Stimulated activated CD4-positive, alpha-beta T cell treated with anti-CD3 and anti-CD28 coated beads, Interleukin-15, amount 100 ng/mL, for 1 hour (primary cell): ENCODE measurements at places on chromosomes 2 and 18.
A peak's percentile ranks its signal among the peaks of the same experiment; 100 is the strongest.

GRCh38 chr2:204110751-204111516, 174.4 kb downstream of the ICOS start:
- no peak for DNase-seq

DNA sequence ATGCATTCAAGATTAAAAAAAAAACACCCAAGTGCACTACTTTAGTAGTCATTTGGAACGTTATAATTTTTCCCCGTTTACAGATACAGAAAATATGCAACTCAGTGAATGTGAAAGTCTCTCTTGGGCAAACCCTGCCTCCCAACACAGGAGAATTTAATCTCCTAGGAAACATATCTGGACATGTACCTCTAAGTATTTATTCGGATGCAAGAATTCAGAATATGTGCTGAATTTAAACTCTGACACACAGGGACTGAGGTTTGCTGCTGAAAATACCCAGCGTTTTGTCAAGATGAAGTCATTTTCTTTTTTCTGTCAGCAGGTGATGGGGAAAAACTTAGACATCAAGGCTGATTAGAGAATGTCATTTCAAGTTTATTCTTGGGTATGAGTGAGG, 105.4 kb downstream of the ACKR3 start:
- DNase-seq, result no peak

DNA sequence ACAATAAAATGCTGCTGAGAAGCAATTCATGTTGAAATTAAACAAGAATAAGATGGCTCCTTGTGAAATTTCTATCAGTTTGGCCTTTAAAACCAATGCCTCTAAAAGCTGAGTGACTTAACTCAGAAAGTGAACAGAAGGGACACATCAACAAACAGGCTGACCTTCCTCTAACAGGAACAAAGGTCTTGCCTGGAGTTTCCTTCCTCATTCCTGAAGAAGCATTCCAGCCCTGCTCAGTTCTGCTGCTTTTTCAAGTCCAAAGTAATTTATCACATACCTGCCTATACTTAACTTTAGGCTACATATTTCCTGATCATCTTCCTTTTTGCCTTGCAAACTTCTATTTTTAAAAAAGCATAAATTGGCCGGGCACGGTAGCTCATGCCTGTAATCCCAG, 14.1 kb downstream of the PTRHD1 start:
- DNase-seq, result no peak

DNA sequence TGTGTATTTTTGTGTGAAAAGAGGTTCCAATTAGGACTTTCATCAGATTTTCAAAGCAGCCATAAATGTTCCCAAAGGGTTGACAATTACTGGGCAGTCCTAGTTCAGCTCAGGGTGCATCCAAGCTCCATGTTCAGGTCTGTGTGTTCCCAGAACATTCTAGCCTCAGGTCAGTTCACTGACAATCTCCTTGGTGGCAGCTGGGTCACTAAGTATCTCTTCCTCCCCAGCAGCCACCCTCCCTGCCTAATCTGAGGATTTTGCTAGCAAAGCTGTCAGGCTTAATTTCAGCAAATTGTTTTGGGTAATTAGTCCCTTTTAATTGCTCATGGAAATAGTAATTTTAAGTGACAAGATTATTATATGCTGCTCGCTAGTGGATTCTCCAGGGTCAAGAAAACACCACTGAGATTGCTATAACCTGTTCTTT, 29.8 kb downstream of the UPP2 start:
- DNase-seq, result no peak

- DNase-seq, result no peak
Observed at GRCh38 chr18:13626544-13626908, 99.8 kb downstream of the FAM210A start.

DNA sequence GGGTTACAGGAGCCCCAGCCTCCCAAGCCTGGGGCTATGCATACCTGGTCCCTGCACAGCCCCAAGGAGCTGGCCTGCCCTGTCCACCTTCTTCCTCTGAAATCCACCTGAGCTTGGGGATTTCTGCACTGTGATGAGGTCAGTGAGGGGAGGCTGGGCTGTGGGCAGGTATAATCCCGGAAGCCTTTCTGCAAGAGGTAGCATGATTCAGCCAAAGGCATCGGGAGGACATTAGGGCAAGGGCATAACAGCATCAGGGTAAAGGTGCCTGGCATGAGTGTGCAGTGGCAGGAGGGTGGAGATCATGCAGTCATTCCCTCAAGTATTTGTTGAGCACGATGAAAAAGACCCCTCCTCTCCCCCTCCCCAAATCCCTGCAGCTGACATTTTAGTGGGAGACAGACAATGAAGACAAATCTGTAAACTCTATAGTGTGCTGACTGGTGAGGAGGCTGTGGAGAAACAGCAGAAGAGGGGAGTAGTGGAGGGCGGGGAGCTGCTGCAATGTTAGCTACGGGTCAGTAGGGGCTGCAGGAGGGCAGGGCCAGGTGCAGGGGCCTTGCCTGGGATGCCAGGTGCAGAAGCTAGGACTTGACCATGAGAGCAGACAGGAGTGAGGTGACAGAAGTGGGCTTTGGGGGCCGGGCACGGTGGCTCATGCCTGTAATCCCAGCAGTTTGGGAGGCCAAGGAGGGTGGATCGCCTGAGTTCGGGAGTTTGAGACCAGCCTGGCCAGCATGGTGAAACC, 18.7 kb downstream of the ZFP36L2 start:
- no peak for DNase-seq

DNA sequence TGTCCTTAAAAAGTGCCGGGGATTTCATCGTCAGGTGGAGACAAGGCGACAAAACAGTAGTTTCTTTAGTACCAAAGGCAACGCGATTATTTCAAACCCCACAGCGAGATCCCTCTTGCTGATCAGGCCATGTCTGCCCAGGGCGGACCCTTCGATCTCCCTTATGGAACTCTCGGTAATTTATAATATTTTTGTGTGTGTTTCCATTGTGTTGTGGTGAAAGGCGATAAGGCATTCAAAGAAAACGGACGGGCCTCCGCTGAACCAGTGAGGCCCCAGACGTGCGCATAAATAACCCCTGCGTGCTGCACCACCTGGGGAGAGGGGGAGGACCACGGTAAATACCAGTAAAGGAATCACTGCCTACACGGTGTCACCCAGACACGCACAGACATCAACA, 1.4 kb upstream of the GAD1 start:
- no peak for DNase-seq

GRCh38 chr2:36380624-36381481, 25.3 kb downstream of the CRIM1 start:
- no peak for DNase-seq

DNA sequence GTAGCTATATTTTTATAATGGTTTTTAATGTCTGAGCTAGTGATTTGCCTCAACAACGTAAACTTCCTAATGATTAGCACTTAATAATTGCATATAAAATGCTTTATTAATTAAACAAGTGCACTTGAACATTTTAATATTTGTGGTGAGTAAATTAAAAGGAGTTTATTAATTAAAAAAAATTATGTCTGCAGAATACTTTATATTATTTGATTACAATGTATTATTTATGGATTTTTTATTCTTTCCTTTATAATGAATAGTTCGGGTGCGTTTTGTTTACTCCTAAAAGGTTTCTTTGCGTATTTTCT, 2.3 kb downstream of the HOXD8 start:
- DNase-seq, result no peak

DNA sequence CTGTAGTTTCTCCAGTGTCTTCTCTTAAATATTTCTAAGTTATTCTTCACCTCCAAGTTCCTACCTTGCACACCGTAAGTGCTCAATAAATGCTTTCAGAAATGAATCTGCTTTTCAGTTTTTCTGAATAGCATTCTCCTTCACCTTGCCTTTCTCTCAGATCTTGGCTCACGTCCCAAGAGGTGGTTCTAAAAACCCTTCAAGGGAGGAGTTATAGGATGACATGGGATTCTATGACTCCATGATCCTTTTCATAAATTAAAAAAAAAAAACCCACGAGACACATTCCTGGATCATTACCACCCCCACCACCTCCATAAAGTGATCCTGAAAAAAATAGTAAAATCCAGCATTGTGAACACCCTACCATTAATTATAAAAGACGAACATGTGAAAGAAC, 11.7 kb downstream of the KCTD1 start:
- no peak for DNase-seq

DNA sequence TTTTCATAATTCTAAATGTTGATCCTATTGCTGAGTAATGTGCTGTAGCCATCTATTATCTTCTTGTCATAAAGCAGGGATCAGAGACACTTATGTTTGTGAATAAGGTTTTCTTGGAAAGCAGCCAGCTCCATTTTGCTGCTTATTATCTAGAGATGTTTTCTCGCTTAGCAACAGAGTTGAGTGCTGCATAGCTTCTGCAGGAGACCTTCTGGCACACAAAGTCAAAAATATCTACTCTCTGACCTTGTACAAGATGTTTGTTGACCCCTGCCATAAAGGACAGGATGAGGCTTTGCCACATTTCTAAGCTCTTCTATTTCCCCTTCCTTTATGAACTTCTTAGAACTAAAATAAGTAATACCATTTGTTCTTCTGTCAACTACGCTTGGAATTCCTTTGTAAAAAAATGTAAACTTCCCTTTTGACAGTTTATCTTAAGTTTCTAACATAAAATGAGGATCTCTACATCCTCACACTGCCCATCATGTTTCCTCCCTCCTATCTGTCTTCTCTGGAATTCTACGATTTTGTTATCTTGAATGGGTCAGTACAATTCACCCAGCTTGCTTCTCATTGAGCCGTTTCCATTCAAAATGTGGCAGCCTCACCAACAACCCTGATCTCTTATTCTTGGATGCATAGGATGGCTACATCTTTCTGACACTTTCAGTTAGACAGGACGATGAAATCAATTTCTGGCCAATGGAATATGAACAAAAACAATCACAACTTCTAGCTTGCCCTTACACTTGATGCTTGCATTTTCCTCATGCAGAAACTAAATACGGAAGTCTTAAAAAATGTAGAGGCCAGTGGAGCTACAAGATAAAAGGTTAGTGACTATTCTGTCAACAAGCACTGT, 1377.0 kb downstream of the SUCLG1 start:
- DNase-seq, result no peak

DNA sequence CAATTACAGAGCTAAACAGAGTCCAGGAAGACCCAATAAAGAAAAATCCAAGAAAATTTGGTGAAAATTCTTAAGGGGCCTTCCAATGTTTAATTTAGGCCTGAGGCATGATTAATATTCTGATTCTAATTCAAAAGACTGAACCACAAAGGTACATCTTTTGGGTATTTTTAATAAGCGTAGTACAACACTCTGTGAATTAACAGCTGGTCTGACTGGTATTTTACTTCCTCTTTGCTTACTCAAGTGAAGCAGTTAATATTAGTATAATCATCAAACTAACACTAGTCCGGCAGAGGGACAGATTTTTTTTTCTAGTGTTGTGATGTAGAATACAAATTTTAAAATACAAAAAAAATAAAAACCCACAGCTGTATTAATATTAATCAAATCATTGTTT, 652.9 kb downstream of the NR4A2 start:
- DNase-seq, result no peak

DNA sequence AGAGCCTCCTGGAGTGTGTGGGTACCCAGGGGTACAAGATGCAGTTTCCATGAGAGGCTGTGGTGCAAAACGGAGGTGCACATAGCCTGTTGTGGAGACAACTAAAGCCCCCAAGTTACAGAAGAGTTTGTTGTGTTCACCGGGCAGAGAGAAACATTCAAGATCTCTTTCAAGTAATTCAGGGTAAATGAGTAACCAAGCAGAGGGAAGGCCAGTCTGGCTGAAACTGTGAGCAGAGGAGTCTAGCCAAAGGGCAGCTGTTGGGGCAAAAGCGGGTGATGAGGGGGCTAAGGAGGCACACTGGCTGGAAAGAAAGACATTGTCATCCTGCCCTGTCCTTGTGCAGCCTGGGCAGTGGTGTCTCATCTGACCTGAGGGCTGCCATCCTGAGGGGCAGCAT, 52.0 kb downstream of the CXCR4 start:
- DNase-seq, result no peak

GRCh38 chr2:173195100-173195499, 119.5 kb downstream of the MAP3K20 start:
- no peak for DNase-seq

GRCh38 chr18:23872701-23873550, 141.6 kb upstream of the TTC39C start:
- DNase-seq, result peak; percentile 6

DNA sequence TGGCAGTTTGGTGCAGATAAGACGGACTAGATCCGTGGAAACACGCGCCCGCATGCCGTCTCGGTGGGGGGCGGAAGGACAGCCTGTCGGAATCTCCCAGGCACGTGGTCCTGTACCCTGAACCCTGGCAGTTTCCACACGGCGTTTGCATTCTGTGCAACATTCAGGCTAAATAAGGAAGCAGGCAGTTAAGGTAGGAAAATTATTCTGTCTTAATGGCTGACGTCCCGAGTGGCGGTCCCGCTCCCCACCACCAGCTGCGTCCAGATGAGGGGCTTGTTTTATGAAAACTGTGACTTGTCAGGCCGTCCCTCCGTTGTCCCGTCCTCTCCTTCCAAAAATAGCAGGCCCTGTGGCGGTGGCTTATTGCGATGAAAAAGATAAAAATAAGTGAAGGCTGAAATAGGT, 120.2 kb downstream of the NFATC1 start:
- DNase-seq, result no peak

DNA sequence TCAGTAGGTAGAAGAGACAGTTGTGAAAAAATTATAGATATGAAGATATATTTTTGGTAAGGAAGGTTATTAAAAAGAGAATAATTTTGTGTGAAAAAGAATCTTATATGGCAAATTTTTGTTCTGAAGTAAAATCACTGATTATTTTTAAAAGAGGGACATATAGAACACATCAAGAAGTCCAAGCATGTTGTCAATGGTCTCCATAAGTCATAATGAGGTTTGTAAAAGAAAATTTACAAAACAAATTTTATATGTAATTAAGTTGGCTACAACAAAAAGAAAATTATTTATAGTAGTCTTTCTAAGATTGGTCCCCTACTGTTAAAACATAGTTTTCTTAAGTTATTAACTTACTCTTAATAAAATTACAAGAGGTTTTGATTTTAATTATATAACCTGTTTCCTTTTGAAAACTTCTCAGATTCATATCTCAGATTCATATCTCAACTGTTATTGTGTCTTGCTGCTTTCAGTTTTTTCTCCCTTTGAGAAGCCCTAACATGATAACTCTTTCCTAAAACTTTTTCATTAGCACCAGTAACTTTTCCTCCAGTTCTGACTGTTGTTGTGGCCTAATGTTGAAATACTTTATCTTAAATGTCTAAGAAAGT, 81.2 kb downstream of the SH3YL1 start:
- no peak for DNase-seq

- no peak for DNase-seq
Observed at GRCh38 chr2:29894822-29895614, 26.4 kb downstream of the ALK start.

- DNase-seq, result no peak
Observed at GRCh38 chr2:43408407-43409160, 182.2 kb upstream of the ZFP36L2 start.

DNA sequence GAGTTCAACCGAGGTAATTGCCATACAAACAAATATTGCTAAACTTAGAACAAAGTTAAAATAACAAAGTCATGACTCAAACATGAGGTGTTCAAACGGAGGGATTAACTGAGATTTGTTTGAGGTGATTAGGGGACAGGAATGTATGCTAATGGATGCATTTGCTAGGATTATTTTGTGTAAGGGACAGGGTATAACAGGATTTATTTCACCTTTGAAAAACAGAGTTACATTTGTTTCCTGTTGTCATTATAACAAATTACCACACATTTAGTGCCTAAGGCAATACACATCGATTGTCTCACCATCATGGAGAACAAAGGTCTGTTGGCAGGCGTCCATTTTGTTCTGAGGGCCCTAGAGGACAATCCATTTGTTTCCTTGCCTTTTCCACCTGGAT, 304.3 kb upstream of the CNTNAP5 start:
- no peak for DNase-seq
